ENCODE measurements at places on chromosomes 2 and 18.

DNA sequence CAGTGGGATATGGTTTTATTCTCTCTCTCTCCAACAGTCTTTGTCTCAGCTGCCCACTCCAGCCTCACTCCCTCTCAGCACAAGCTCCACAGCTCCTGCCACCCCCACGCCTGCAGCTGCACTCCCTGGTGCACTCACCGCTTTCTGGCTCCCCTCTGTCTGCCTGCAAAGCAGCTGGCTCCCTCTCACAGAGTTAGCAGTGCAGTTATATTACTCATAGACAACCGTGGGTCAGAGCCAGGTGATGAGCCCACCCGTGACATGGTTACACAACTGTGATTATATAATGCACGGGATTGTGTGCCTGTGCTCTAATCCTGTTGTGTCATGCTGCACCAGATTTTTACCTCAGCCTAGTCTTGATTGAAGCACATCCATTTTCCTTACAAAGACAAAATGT, 276.9 kb upstream of the CHAC2 start:
- no peak for DNase-seq

DNA sequence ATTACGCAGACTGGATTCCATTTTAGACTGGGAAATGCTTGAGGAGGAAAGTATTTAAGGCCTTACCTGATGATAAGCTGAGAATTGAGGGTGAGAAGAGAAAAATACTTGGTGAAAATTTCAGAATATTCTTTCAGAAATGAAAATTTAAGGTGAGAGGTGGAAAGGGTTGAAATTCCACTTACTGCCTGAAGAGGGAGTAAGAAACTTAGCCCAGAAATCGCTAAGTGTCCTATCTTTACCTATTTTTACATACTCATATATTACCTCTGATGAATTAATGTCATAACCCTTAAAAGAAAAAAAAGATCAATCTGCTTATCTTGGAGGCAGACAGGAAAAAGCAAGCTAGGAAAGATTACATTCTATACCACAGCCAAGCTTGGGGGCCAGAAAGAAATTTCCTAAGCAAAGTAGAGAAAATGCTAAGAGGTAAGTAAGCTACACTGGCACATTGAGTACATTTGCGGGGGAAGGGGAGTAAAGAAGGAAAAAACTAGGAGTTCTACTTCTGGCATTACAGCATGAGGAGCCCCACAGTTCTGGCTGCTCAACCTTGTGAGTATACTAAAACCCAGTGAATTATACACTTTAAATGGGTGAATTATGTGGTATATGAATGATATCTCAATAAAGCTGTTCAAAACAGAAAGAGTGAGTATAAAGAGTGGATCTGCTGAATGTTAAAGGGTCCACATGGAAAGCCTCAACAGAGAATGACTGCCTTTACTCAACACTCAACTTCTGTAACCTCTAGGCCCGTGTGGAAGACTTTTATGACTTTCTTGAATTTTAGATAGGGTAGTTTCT, 33.8 kb downstream of the SMC6 start:
- DNase-seq, result no peak

DNA sequence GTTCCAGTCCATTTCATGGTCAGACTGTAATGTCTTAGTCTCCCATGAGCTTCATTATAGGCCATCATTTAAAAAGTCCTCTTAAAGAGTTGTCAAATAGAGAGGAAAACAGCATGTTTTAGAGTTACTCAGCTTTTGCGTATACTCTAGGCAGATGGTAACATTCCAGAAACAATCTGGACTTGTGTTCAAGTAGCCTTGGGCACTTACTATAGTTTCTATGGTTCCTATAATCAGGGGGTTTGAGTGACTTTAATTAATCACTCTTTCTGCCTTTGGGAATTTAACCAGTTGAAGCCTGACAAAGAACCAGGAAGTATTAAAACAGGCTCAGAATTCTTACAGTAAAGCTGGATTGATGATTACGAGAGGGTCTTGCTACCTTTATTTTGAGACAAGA, 42.1 kb upstream of the SCN7A start:
- no peak for DNase-seq

DNA sequence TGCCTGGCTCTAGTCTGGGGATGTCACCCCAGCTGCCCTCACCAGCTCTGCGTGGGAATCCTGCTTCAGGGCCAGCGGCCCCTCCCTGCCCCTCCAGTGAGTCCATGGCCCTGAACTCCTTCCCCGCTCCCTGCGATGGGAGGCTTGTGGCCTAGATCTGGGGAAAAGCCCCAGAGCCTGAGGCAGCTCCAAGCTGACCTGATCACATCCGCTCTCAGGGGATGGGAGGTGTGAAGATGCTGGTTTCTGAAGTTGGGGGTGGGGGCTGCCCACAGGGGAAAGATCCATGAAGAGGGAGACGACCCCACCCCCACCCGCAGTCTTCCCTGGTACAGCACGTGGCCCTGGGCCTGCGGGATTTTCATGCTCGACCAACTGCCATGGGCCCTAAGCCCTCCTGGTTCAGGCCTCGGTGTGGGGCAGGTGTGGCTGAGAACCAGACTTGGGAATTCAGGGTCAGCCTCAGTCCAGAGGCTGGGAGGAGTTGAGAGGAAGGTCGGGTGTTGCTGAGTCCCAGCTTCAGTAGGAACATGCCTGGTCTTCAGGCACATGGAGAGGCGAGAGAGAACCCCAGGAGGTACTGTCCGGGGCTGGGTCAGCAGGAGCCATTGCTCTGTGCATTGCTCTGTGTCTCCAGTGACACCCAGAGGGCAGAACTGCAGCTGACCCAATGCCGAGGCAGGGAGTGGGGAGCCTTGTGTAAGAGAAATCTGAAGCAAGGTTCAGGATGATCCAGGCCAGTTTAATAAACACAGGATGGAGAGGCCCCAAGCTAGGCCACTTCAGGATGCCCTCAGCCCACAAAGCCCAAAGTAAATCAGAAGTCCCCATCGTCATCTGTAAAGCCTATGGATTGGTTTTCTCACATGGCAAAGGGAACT, 115.1 kb downstream of the CAPN13 start:
- no peak for DNase-seq

DNA sequence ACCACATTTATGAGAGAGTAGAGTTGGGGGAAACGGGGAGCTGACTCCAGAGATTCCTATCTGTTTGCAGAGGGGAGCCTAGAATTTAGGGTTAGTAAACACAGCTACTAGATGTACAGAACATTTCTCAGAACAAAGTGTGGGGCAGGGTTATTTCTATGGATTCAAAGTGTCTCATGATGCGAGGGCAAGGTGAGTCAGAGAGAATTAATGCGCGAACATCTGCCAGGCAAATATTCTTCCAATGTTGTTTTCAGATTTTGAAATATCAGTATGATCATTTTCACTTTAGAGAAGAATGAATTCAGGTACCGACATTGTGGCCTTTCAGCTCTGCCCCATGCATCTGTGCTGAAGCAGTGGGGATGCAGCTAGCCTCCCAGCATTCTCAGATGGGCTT, 2.0 kb upstream of the DSEL start:
- DNase-seq, result no peak

Measured in GM12891 (cell line).